NCI-H2029 treated with DMSO at 0.1 percent for 48 hours (cell line): ENCODE measurements at places on chromosomes 11 and 22.

DNA sequence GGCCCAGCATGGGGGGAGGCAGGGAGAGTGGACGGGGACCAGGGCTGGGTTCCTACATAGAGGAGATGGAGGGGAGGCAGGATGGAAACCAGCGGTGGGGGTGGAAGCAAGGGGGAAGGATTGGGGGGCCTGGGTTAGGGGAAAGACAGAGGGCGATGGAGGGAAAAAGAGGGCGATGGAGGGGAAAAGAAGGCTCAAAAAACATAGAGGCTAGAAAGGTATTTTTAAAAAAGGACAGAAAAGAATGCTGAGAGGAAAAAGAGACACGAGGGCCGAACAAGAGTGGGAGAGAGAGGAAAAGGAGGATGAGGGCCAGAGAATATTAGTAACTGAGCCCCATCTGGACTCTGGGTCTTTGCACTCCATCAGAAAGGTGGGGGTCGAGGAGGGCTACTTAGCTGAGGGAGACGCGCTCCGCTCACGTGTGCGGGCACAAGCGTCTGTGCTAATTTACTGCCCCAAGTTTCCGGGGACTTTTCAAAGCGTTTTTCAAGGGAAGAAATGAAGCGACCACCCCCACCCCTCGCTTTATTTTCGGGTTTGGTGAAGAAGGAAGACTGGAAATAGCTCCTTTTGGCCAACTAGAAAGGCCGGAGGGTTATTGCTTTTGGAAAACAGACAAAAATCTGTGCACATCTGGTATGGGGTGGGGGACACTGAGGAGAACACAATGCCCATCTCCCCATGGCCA, 14.5 kb downstream of the PAX6 start:
- DNase-seq = no peak

DNA sequence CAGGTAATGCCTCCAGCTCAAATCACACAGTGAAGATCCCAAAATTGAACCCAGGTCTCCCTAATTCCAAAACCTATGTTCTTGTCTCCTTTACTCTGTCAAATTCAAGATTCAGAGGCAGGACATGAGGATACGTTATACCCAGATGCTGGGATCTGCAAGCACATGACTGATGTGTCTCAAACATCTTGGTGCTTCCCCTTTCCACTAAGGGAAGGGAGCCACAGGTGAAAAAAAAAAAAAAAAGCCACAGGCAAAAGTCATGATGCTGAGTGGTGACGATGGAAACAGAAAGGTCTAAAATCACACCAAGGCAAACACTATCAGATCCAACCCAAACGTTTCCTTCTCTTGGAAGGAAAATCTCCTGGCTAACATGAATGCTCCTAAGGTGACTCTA, 24.0 kb downstream of the ABTB2 start:
- DNase-seq = no peak

DNA sequence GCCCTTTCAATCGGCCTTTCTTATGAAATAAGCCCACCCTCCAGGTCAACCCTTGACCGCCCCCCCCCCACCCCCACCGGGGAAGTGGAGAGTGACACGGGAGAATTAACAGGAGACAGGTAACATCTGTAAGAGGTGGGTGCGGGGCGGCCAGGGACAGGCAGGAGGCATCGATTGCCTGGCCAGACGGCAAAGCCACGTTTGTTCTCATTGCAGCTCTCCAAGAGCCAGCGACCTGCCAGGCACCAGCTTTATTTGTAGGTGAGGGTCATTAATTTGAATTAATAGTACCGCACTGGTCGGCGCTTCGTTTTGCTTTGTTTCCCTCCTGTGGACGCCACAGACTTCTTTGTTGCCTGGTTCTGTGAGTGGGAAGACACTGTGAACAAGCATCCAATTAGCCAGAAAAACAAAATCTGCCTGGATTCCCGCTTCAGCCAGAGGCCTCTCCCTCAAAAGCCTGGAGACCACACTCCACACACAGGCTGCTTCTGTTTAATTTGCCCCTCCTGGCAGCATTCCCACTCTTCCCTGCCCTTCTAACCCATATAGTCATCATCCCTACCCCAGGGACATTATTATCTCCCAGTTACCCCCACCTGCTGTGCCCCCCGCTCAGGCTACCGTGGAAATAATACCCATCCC, 104.5 kb upstream of the OPCML start:
- DNase-seq = no peak

DNA sequence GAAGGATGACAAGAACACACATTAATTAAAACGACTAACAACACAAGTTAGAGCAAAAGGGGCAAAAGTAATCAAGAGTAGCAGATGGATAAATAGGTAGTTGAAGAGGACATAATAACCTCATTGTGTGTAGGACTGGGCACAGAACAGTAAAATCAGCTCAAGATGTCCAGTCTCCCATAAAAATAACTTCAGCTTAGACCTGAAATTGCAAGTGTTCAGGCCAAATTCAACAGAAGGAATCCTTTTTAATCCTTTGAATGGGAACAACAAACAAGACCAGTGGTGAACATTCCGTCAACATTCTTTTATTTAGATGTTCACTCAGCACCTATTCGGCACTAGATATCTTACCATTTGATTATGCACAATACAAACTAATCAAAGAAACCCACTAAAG, 4.4 kb downstream of the MTMR2 start:
- no peak for DNase-seq

GRCh38 chr11:88250566-88251242, 75.5 kb upstream of the RAB38 start:
- no peak for DNase-seq

- DNase-seq = no peak
These were observed 96.3 kb downstream of the PAX6 start for GRCh38 chr11:31714840-31715239.
